ENCODE measurements at places on chromosomes 6 and 20. TPM values are rescaled to one million over a fixed set of nuclear protein-coding genes. Genes with fewer than 3 reads are reported as not detected.

TDRD6 gene
- 0.07 TPM for total RNA-seq

MAPK13 gene
- total RNA-seq = 41.4 TPM

DNA sequence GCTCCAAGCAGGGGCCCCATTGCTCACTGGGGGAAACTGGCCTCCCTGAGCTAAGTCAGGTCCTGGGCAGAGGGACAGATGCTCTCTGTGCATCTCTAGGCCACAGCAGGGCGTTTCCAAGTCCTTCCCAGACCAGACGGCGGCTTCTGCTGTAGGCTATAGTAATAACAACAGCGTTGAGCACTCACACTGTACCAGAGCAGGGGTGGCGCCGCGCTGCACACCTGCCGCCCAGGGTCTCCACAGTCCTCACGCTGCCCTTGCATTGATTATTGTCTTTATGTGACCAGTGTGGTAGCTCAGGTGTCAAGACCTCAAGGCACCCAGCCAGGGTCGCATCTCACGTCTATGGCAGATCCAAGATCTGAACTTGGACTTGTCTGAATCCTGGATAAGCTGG lies 14.9 kb upstream of the CCN5 start:
- no peak for DNase-seq

HNF4A gene
- total RNA-seq = not detected

DNA sequence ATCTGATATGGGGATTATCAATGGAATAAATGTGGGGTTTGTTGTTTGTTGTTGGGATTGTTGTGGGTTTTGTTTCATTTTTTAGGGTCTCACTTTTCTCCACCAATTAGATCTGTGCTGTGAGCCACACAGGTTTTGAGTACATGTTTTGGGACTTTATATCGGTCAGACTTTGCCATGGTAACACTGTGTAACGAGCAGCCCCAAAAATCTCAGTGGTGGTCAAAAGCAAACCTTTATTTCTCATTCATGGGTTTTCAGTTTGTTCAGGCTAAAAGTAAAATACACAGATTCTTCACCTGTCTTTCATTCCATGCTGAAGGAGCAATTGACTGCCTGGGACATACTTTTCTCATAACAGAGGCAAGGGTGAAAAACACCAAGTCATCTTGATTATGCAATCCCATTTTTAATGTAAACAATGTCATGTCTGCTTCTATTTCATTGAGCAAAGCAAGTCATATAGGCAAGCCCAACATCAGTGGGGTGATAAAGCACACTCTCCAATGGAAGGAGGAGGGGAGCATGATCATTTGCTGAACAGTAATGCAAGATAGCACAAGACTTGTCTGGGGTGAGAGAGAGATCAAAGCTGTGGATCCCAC lies 101.1 kb upstream of the PLCB4 start:
- DNase-seq = peak; percentile 38

GRCh38 chr20:61347443-61347842 lies 95.4 kb downstream of the CDH4 start:
- DNase-seq = no peak

- no peak for DNase-seq
Measured at GRCh38 chr6:162468326-162468725, 259.2 kb downstream of the PRKN start.

AIF1 gene
- total RNA-seq = not detected

Data from PC-3 (cell line).